ENCODE measurements at places on chromosomes 3 and 15.
A peak's percentile ranks its signal among the peaks of the same experiment; 100 is the strongest.

- no peak for DNase-seq
These were observed 2.7 kb upstream of the LZTFL1 start for GRCh38 chr3:45844616-45845015.

- DNase-seq: no peak
These were observed 23.1 kb downstream of the PLXNA1 start for GRCh38 chr3:127005864-127006500.

GRCh38 chr15:52414936-52415335 is 113.7 kb downstream of the MYO5A start:
- DNase-seq: no peak

DNA sequence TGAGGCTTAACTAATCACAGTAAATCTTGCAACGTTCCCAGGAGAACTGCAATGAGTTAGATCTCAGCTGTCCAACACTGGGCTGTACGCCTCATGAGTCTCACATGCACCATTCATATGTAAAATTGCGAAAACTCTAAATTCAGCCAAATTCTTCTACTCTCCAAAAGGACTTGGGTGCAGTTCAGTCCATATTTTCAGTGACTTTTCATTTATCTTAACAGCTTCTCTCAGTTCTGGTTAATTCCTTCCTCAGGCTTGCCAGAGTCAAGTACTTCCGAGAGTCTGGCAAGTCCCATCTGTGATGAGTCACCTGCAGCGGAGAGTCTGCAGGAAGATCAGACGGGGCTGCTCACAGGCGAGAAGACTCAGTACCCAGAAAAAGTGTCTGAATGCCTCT is 11.5 kb downstream of the CCDC80 start:
- no peak for DNase-seq

DNA sequence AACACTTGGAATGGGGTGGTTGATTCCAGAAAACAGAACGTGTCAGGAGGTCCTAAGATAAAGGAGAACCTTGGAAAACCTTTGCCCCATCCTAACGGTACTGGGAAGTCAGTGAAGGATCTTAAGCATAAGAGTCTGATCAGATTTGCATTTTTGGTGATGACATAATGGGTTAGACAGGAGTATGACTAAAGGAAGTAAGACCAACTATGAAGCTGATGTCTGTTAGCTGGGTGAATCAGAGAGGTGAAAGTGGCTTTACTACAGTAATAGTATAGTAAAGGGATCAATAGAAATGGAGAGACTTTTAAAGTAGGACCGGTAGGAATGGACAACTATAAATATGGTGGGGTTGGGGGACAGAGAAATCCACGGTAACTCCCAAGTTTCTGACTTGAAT is 12.6 kb downstream of the GTF2A2 start:
- DNase-seq: no peak

DNA sequence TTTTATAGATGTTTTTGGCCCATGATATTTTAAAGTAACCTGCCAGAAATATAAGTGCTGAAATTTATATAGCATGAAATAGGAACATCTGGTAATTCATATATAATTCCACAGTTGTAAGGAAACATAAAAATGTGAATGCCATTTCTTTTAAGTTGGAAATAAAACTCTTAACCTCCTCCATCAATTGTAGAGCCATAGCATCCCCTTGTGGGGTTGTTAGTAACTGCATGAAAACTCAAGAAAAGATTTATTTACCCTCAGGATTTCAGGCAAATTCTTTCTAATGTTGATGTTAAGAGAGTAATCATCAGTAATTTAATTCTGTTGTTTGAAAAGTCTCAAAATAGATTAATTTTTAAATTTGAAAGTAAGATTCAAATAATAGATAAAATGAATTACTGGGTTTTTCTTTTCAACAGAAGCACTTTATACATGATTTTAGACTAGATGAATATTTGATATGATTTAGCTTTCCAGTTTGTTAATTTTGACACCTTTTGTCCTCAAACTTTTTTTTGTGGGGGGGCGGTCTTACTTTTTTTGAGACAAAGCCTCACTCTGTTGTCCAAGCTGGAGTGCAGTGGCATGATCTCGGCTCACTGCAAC is 74.7 kb downstream of the RASA2 start:
- peak; percentile 80 for DNase-seq

DNA sequence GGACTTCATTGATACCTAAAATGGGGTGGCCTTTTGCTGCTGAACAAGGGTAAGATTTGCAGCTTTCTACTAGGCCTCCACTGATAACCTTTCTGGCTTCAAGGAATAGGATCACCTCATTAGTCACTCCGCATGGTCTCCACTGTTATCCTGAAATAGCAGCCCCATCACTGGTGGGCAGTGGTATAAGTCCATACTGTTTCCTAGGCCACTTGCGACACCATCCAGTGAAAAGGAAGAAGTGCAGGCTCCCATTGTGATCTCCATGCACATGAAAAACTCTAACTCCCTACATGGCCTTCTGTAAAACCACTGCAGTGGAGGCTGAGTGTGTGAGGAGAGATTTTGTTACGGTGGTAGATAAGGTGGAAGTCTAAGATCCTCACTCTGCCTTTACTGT is 1455.9 kb downstream of the SI start:
- DNase-seq: no peak

DNA sequence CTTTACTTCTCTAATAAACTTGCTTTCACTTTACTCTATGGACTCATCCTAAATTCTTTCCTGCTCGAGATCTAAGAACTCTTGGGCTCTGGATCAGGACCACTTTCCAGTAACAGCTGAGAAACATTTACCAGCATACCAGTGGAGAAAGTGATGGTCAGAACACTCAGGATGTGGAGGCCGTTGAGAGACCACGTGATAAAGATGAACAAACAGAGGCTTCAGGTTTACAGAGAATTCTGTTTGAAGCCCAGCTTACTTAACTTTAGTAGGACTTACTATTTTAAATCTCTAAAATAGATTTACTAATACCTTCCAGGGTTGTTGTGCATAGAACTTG is 57.0 kb downstream of the FRMD4B start:
- no peak for DNase-seq

- DNase-seq: no peak
These were observed 1.3 kb downstream of the PPM1M start for GRCh38 chr3:52246728-52247408.

DNA sequence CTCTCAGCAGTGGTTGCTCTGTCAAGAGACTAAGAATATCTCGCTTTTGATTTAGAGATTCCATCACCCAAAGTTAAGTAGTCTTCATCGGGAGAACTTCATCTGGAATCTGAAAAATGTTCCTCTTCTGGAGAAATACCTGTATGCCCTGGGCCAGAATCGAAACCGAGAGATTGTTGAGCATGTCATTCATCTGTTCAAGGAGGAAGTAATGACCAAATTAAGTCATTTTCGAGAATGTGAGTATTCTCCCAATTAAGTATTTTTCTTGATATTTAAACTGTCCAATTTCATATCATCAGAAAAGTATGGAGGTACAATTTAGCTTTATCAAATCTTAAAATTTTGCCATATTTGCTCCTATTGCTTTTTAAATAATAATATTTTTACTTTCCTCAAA is 12.9 kb upstream of the PSMA4 start:
- DNase-seq: no peak

DNA sequence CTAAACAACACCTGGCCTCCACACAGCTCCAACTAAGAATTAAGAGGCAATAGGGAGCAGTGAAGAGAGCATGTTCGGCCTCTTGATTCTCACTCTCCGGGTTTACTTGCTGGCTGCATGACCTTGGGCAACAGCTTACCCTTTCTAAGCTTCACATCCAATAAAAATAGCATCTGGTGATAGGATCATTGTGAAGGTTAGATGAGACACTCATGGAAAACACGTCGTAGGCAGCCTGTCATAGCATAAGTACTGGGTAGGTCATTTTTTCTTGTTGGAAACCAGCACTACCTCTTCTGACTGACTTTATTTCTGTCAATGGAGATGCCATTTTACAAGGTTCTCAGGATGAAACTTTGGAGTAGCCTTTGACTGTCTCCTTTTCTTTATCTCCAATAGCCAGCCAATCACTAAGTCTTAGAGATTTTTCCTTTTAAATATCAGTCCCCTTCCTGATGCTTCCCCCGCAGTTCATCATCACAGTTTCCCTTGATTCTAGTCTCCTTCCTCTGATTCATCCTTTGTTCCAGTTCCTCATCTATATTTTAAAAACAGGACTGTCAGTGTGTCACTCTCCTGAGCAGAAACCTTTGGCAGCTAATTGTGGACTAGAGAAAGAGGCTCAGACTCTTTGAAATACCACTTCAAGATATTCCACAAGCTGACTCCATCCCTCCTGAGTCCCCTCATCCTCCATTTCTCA is 271.5 kb downstream of the SLC9A9 start:
- no peak for DNase-seq

DNA sequence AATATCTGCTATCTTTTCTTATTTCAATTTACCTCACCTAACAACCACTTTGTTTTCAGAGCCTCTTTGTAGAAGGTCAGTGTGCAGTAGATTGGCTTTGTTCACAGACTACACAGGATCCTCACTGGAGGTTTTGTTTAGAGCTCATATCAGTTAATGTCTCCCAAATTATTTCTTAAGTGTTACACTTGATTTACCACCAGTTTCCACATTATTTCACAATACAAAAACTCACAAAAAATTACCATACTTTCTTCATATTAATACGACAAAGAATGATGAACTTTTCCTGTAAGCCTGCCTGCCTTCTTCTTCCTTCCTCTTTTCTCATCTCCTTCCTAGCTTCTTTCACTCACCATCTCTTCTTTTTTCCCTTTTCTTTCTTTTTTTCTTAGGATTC is 133.3 kb downstream of the ALCAM start:
- DNase-seq: no peak

GRCh38 chr3:7710284-7710683 is 791.3 kb upstream of the LMCD1 start:
- DNase-seq: no peak

DNA sequence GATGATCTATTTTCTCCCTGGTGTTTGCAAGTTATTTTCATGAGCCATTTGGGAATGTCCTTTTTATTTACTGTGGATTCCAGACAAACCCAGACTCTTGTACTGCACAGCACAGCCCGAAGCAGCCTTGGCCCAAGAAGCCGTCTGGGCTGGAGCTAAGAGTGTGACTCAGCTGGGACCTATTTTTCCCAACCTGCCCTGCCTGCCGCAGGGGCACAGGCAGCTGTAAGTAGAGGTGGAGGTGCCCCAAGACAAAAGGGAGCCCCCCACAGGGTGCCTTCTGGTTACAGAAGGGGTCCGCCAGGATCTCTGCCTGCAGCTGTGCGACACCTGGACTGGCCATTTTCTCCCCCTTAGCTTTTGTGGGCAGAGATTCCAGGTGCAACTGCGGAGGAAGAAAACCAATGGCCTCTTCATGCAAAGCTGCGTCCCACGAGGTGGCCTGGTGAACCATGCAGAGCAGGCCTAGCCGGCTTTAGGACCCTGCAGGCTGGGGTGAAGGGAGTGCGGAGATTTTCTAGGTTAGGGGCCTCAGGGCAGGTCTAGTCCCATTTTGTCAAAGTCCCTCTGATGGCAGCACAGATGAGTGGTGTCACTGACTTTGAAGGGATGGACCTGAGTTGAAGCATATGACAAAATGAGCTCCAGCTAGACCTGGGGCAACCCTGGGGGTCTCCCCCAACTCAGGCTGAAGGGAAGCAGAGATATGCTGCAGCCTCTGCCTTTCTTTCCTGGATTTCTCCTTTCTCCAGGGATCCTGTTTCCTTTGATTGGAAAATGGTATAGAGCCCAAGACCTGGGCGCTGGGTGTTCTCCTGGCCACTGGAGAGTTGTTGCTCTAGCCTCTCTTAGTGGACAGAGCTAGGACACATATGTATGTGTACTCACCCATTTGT is 131.2 kb downstream of the KLF13 start:
- no peak for DNase-seq

- DNase-seq: no peak
These were observed 8.7 kb downstream of the ATP8B4 start for GRCh38 chr15:50110285-50110684.

- DNase-seq: no peak
These were observed 904.2 kb downstream of the SI start for GRCh38 chr3:164174059-164174458.

- DNase-seq: no peak
These were observed 6.7 kb upstream of the CCR1 start for GRCh38 chr3:46214751-46215352.

DNA sequence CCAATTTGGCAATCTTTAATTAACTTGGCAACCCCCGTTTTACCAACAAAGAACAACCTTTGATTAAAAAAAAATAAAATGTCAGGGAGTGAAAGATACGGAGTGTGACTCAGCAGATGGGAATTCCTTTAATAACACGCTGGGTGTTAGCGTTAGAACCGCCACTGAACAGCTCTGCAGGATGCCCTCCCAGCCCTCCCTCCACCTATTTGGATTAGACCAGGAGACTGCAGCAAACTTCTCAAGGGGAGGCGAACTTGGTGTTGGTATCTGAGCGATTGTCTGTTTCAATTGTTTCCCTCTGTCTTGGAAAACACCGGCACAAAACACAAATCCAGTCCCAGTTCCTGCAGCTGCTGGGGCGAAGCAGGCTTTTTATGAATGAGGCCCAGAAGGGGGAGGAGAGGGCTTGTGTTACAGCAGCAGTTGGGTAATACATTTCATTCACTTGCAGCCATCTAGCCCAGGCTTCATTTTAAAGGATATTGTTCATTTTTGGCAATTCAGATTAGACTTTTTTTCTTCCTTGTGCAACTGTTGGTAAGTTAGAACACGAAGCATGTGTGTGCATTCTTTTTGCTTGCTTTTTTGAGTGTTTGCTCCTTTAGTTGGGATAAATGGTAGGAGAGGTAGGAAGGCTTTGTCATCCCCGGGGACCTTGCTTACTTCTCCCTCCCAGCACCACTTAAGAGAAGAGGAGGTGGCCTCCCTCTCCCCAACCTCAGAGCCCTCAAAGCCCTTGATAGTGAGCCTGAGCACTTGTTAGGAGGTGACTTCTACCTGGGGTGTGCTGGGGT is 152.3 kb downstream of the IGF1R start:
- no peak for DNase-seq

DNA sequence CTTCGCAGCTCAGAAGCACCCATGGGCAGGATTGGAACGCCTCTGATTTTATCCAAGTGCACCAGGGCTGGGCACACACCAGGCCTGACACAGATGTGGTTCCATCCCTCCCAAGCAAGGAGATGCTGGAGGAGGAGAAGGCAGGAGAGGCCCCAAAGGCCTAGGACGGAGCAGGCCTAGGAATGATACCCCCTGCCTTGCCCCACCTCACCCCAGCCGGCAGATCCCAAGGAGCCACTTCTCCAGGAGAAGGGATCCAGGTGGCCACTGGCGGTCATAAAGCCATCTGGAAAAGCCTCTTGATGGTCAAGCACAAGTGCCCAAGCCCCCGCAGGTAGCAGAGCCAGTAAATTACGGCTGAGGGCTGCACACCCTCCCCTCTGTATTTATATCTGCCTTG is 211.8 kb downstream of the TBC1D2B start:
- no peak for DNase-seq

Measured in CD4-positive, alpha-beta T cell treated with Interleukin-12 subunit alpha and Interleukin-12 subunit beta, for 1 hour (primary cell).